Right kidney (tissue), 9 donors: ENCODE measurements at places on chromosomes 2 and 18.
A peak's percentile ranks its signal among the peaks of the same experiment; 100 is the strongest.

- DNase-seq, result no peak
These were observed 3.0 kb upstream of the CPS1 start for GRCh38 chr2:210553373-210553772.

DNA sequence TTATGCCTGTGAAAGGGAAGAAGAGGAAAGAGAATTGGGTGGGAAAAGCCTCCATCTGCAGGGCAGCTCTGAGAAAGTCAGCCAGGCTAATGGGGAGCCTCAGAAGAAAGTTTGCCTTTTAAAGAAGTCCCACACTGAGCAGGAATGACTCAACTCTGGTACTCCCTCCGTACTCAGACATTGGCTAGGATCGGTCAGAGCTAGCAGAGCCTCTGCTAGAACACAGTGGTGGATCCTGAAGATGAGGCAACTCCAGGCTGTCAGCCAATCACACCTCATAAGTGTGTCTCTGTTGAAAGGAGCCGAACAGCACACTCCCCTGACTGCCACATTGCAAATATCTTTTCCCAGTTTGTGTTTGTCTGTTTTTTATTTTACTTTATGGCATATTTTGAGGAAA, 96.9 kb downstream of the HNRNPLL start:
- DNase-seq, result no peak

- DNase-seq, result no peak
These were observed 158.5 kb upstream of the ALKAL2 start for GRCh38 chr2:446303-446874.

DNA sequence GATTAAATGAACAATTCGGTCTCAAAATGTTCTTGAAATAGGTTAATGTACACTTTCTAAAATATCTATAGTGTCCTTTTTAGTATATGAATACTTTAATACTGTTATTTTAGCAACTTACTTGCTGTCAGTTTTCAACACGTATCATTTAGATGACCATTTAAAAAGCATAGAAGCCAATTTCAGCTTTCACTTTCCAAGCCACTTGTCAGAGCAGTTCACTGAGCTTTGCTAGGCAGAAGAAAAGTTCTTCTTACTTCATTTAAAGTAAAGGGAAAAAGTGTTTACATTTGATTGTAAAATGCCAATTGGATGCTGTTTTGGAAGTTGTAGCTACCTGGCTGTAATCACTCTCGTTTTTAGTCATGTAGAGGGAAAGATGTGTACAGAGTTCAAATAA, 126.0 kb downstream of the KCNH7 start:
- DNase-seq, result no peak

- no peak for DNase-seq
These were observed 10.1 kb upstream of the AFTPH start for GRCh38 chr2:64514008-64514407.

DNA sequence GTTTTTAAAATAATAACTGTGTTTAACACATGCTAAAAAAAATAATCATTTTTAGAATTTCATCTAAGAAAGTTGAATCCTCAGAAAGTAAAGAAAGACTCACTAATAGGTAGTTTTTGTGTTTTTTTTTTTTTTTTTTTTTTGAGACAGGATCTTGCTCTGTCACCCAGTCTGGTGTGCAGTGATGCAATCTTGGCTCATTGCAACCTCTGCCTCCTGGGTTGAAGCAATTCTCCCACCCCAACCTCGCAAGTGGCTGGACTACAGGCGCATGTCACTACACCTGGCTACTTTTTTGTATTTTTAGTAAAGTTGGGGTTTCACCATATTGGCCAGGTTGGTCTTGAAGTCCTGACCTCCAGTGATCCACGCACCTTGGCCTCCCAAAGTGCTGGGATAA, 7.1 kb downstream of the CKAP2L start:
- DNase-seq, result no peak

DNA sequence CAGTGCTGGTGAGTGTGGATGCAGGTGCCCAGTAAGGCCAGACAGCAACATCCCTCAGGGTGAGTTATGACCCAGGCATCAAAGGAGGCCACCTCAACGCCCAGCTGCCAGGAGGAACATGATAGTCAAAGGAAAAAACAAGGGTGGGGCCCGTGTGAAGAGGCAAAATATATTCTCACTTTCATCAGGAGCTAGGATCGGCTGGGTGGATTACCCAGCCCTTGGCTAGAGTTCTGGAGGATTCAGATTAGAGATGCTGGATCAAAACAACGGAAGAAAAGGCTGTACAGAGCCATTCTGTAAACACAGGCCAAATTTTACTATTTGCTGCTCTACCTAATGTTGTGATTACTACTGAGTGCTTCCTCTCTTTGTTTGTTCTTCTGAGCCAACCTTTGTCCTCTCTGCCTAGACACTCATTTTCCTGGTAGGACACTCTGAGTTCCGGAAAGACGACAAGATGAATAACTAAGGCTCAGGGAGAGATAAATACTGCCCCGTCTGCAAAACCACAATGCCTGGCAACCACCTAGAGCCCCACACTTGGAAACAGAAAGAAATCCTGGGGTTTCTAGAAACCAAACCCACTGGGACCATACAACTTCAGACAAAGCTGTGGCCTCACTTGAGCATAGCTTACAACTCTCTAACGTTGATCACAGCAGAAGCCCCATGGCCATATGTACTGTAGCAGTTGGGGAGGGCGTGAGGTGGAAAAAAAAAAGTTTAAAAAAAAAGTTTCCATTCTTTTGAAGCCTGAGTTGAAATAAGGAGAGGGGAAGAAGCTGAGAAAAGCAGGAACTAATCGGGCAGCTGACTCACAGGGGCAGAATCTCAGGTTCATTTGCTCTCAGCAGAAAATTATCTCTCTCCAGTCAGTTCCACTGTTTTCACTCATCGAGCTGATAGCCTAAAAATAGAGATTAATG, 17.8 kb upstream of the PMAIP1 start:
- peak; percentile 28 for DNase-seq

DNA sequence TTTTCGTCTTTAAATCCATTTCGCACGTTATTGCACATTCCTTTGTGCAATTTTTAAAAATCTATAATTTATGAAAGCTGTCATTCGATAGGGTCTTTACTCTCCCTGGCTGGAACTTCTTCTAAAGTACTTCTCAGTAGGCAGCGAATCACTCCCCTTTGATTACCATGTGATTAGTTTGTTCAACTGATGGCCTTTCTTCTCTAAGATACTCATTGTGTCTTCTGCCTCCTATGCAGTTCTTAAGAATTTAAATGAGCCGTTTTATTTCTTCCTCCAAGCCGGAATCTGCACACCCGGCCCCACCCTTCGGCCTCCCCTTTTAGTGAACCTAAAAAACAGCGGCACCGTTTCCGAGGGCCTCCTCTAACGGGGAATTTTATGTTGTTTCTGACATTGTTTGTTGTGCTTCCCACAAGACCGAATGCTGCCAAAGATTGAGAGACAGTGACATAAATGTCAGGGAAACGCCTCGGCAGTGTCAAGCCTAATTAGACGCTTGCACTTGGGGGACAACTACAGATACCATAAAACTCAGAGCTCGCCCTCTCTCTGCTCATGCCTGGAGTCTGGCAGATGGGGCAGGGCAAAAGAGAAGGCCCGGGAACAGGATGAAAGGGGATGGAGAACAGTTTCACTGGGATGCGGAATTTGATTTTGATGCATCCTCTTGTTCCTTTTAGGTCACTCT, 255.3 kb downstream of the BCL11A start:
- no peak for DNase-seq

DNA sequence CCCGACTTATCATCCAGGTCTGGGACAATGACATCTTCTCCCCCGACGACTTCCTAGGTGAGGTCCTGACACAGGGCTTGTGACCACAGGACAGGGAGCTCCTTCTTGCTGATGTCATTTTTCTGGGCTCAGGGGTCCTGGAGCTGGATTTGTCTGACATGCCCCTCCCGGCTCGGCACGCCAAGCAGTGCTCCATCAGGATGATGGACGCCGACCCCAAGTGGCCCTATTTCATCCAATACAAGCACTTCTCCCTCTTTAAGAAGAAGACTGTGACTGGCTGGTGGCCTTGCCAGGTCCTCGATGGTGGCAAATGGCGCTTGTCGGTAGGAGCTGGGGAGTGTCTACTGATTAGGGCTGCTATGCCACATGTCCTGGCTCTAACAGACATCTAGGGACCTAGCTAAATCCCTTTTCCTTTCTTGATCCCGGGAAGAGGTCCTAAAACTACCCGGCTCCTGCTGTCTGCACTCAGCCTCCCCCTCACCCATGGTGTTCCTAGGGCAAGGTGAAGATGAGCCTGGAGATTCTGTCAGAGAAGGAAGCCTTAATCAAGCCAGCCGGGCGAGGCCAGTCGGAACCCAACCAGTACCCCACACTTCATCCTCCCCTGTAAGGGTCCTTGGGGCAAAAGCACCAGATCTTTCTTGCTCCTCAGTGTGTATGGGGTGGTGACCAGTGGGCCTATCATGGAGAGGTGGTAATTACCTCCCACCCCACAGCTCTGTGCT, 36.7 kb downstream of the LMAN2L start:
- no peak for DNase-seq

DNA sequence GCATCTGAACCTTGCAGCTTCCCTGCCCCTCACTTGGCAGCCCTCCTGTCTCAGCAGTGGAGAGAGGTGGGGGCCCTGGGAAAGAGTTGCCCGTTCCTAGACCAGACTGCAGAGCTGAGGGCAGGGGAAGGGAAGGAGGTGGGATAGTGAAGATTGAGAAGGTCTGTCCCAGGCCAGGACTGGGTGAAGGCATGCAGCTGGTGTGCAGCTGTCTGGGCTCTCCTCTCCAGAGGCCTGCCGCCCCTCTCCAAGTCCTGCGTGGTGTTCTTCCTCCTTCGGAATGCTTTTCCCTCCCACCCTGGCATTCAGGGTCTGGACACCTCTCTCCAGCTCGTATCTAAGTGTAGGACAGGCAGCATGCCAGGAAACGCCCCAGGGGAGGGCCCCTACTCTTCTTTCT, 323.5 kb downstream of the CELF4 start:
- DNase-seq, result no peak

DNA sequence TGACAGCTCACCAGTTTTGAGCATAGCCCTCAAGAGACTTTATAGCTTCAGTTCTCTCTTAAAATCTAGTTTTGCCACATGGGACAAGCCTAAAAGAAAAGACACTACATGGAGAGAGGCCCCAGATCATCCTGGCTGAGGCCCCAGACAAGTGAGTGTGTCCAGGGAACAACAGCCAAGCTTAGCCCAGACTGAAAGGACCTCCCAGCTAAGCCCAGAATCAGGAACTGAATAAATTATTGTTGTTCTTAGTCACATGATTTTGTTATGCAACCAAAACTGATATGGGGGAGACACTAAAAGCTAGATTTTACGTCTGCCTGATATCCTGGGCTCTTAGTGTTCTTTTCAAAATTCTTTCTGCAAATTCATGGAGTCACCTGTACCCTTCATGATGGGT, 29.3 kb upstream of the LBH start:
- no peak for DNase-seq

GRCh38 chr2:169360984-169361705, 1.2 kb downstream of the LRP2 start:
- peak; percentile 36 for DNase-seq

DNA sequence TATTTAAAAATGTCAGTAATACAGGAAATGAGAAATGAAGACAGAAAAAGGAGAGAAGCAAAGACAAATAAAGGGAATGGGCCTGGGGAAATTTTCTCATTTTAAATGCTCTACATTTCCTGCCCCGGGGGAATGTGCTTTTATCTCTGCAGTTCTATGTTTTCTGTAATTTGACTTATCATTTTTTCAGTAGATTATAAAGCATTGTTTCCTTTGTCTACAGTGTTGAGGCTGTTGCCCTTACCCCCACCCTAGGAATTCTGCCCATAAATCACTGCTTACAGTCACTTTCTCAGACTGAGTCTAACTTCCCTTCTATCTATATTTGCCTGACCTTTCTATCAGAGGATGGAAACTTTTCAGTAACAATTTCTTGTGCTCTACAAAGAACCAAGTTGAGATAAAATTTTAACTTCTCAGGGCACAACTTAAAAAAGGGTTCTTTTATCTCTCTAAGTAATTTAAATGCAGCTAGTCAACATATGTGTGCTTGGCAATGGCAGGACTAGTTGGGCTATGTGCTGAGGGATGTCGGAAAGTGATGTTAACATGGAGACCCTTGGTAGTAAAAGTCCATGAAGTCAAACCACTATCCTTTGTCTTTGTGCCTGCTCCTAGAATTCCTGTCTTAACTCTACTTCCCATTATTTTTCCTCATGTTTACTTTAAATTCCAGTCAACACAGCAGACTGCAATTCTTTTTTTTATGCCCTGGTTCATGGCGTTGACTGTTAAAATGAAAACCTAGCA, 146.5 kb upstream of the MMADHC start:
- no peak for DNase-seq

DNA sequence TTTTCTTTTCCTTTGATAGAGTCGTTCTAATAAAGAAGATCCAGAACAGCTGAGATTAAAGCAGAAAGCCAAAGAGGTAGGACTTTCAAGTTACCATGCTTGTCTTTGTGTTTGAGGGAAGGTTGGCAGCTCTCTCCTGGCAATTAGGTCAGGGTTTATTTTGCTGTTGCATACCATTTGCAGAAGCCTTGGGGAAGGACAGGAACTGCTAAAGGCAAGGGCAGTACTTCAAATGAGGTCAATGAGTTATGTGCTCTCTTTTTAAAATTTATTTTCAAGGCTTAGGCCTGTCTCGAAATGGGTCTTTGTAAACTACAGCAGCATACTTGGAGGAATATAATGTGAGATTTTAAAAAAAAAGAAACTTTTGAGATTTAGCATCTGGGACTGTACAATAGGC, 108.9 kb downstream of the TAF4B start:
- DNase-seq, result peak; percentile 21

GRCh38 chr2:8405334-8405733, 276.5 kb upstream of the ID2 start:
- DNase-seq, result no peak

DNA sequence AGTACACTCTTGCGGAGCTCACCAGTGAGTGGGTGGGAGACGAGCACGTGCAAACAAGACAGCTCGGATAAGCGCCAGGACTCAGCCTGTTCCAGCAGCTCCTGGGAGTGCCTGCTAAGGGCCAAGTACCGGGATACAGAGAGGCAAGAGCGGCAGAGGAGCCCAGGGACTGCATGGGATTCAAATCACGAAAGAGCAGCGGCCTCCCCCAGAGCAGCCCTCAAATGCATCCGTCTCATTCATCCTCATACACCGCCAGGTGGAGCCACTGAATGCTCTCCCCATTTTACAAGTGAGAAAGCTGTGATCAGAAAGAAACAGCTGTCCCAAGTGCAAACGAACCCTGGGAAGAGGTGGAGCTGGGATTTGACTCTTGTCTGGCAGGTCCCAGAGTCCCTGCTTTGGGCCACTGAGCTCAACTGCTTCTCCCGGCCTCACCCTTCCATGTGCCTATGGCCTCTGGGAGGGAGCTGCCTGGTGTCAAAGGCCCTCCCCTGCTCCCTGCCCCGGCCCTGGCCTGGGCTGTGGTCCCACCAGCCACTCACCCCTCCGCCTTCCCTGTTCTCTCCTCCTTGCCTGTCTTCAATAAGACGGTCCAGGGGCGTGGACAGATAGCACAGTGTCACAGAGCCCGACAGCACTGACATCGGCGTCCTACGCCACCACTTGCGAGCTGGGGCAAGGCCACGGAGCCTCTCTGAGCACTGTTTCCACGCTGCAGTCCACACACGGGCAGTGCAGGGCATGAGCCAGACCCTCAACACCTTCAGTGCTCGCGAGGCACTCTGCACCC, 72.8 kb upstream of the TAF1B start:
- no peak for DNase-seq
